HCT116 (cell line): ENCODE measurements at places on chromosomes 5 and 9.

DNA sequence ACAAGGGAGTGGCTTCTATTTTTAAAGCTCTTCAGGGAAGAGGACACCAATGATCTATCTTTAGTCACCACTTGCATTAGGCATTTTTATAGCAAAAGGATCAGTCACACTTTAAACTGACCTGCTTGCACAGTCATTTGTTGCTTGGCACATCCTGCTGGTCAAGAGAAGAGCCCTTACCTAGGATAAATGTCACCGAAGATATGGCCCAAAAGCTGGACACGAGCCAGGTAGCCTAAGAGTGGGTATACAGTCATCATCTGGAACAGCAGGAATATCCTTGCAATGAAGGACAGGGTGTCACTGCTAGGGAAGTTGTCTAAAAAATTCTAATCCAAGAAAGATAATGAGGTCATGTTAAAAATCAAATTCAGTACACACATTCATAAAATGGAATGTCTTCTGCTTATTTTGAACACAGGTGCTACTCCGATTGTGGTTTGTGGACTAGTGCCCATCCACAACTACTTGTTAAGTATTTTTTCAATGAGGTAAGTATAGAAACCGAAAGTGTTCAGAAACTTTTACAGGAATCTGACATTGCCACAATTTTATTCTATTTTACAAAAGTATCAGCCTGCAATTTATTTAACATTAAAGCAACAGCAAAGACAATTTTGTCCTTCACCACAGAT, 78.4 kb downstream of the SLC38A9 start:
- no peaks in the 10 kb centered on the region for H3K36me3 ChIP-seq
- no peak overlapping the region for H3K4me3 ChIP-seq
- H3K27ac ChIP-seq: no peak overlapping the region
- no peaks in the 10 kb centered on the region for H3K27me3 ChIP-seq
- DNase-seq: peak; percentile 13

DNA sequence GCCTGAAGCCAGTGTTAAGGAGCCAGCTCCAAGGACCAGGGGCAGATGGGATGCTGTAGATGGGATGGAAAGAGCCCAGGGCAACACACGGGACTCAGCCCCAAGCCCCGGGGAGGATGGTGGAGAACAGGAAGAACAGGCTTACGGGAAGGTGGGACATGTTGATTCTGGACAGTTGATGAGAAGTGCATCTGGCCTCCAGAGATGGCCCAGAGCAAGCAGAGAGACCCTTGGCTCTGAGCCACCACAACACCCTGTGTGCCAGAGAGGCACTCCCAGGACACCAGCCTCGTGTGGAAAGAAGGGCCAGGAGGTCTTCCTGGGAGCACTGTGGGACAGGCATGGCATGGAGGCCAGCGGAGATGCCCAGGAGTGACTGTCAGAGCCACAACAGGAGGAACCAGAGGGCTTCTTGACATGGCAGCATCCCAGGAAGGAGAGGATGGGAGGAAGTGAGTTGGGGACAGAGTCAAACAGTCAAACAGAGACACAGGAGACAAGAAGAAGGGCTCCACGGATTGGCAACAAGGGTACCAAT, 156.3 kb upstream of the MVB12B start:
- no peaks in the 10 kb centered on the region for H3K36me3 ChIP-seq
- no peak for DNase-seq
- no peak overlapping the region for H3K27ac ChIP-seq

DNA sequence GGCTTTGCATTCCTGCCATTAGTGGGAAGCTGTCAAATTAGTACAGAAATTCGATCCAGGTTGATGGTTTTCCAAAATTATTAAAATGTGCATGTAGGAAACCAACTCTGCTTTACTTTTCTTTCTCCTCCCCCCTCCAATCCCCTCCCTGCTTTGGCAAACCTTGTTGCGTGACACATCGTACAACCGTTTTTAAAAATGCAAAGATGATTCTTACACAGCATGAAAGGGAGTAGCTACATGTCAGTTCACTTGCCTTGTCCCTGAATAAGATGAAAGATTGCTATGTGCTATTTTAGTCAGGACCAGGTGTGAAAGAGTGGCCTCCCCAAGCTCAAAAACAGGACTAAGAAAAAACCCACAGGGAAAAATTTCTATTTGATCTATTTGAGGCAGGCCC, 11.7 kb downstream of the SNCAIP start:
- H3K27ac ChIP-seq: no peak overlapping the region
- no peaks in the 10 kb centered on the region for H3K4me1 ChIP-seq
- H3K36me3 ChIP-seq: no peaks in the 10 kb centered on the region
- H3K4me3 ChIP-seq: no peak overlapping the region

- no peak overlapping the region for H3K27ac ChIP-seq
- no peaks in the 10 kb centered on the region for H3K27me3 ChIP-seq
- H3K36me3 ChIP-seq: no peaks in the 10 kb centered on the region
- no peak overlapping the region for H3K4me3 ChIP-seq
- DNase-seq: no peak
Observed at GRCh38 chr9:113886933-113887332, 10.8 kb downstream of the ZNF618 start.

- H3K36me3 ChIP-seq: no peaks in the 10 kb centered on the region
- no peaks in the 10 kb centered on the region for H3K4me1 ChIP-seq
- no peak overlapping the region for H3K4me3 ChIP-seq
- no peak for DNase-seq
- H3K27ac ChIP-seq: no peak overlapping the region
- no peaks in the 10 kb centered on the region for H3K27me3 ChIP-seq
Observed at GRCh38 chr5:30113542-30113941, 1079.9 kb upstream of the CDH6 start.

DNA sequence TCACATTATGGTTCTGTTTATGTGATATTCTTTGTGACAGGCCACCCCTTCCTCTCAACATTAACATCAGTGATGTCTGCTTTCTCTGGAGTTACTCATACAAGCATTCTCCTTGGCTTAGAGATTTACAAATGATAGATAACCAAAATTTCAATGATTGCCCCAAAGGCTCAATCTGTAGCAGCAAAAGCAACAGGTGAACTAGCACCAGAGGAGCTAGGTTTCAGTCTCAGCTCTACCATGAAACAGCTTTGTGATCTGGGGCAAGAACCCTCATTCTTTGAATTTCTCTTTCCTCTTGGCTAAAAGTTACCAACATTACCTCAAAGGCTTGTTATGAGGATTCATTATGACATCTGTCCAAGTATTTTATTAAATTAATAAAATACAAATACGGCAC, 120.5 kb downstream of the PPP2R2B start:
- H3K27me3 ChIP-seq: peaks cover 6% of the 10 kb centered on the region; the same call in 1 of the 2 replicates
- H3K36me3 ChIP-seq: no peaks in the 10 kb centered on the region
- H3K27ac ChIP-seq: no peak overlapping the region
- DNase-seq: no peak

DNA sequence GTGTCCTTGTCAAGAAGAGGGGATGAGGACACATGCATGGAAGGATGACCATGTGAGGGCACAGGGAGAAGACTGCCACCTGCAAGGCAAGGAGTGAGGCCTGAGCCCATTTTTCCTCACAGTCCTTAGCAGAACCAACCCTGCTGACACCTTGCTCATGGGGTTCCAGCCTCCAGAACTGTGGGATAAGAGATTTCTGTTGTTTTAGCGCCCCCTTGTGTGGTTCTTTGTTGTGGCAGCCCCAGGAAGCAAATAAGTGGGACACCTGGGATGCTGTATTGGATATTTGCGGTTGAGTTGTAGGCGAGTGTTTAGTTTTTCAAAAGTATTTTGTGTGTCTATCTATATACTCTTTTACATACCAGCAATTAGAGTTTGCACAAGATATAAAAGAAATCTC, 206.4 kb downstream of the NXNL2 start:
- H3K4me3 ChIP-seq: no peak overlapping the region
- H3K36me3 ChIP-seq: no peaks in the 10 kb centered on the region
- H3K27ac ChIP-seq: no peak overlapping the region
- no peak for DNase-seq
- peaks cover 20% of the 10 kb centered on the region; the same call in 1 of the 2 replicates for H3K27me3 ChIP-seq

DNA sequence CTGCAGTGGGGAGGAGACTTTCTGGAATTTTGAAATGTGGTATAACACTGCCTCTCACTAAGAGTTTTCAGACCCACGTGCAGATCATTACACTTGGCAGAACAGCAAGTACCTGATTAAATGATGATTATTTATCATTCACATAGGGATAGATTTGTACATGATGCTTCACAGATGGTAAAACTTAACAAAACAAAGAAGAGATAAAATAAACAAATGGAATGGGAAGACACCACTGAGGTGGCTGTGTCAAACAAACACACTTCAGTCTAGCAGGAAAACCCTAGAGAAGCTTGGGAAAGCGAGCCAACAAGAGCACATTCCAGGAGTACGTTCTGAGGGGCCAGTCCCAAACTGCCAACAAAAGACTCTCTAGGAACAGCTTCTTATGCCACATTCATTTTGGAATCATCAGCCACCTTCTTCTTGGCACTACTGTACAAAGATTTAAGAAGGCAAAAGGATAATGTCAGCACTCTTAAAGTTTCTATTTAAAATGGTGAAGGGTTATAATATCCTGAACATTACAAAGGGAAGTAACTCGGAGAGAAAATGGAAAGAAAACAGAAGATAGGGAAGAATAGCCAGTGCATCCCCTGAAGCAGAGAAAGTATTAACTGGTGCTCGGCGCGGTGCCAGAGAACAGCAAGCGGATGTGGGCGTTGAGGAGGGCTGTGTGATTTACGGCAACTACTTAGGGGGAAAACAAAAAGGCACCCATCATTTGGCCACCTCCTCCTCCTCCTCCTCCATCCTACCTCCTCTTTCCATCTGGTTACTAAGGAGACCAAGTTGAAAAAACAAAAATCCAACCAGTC, 1.6 kb downstream of the MED27 start:
- peak overlapping the region; percentile 94 for H3K4me3 ChIP-seq
- H3K4me1 ChIP-seq: peaks cover 26% of the 10 kb centered on the region
- H3K36me3 ChIP-seq: peaks cover 2% of the 10 kb centered on the region
- no peak for DNase-seq
- H3K27me3 ChIP-seq: no peaks in the 10 kb centered on the region

DNA sequence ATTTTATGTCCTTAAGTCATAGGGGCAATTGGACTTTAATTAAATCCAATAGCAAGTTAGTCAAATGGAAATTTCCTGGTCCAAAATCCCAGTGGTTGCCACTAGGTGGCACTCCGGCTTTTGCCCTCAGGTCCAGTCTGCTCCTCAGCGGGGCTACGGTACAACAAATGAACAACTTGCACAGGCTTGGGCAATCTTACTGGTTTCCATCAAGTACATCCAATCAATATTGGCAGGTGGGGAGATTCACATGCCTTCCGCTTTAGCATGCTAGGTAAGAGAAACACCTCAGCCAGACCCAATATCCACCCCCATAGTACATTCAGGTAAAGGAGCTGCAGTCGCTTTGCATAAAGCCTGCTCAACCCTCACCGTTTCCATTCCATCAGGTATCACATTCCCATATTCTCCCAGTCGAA, 6.3 kb upstream of the MXD3 start:
- no peak overlapping the region for H3K27ac ChIP-seq
- no peak overlapping the region for H3K4me3 ChIP-seq
- H3K36me3 ChIP-seq: no peaks in the 10 kb centered on the region
- H3K4me1 ChIP-seq: peaks cover 16% of the 10 kb centered on the region

- DNase-seq: no peak
- H3K36me3 ChIP-seq: no peaks in the 10 kb centered on the region
- H3K27ac ChIP-seq: no peak overlapping the region
- no peak overlapping the region for H3K4me3 ChIP-seq
Observed at GRCh38 chr9:122642226-122642625, 15.2 kb downstream of the OR1B1 start.

- H3K36me3 ChIP-seq: no peaks in the 10 kb centered on the region
- H3K27me3 ChIP-seq: no peaks in the 10 kb centered on the region
- peaks cover 7% of the 10 kb centered on the region for H3K4me1 ChIP-seq
- no peak overlapping the region for H3K4me3 ChIP-seq
- no peak overlapping the region for H3K27ac ChIP-seq
Observed at GRCh38 chr9:87875831-87876545, 6.7 kb upstream of the SPATA31E1 start.

DNA sequence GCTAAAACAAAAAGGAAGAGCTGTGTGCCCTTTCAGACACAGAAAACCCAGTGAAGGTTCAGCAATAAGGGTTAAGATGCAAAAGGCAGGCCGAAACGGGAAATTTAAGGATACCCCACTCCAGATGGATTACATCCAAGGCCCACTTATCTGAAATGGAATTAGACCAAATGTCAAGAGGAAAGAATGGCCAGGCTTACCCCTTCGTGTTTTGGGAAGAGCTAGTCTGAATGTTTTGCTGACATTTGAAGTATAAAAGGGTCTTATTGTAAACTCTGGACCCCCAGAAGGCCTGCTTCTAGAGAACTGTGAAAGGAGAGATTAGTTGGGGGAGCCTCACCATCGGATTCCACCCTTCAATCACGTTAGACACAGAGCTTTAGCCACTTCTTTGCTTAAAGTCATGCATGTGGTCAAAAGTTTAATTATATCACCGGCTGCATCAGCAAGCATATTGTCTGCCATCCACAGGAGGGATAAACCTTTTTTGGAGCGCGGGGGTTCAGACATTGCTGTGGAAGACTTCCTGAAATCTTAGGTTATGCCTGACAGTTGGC, 93.3 kb downstream of the EFNA5 start:
- no peak for DNase-seq
- no peaks in the 10 kb centered on the region for H3K27me3 ChIP-seq
- no peaks in the 10 kb centered on the region for H3K36me3 ChIP-seq
- no peak overlapping the region for H3K4me3 ChIP-seq
- H3K27ac ChIP-seq: no peak overlapping the region
- peaks cover 2% of the 10 kb centered on the region; the same call in 1 of the 2 replicates for H3K4me1 ChIP-seq

DNA sequence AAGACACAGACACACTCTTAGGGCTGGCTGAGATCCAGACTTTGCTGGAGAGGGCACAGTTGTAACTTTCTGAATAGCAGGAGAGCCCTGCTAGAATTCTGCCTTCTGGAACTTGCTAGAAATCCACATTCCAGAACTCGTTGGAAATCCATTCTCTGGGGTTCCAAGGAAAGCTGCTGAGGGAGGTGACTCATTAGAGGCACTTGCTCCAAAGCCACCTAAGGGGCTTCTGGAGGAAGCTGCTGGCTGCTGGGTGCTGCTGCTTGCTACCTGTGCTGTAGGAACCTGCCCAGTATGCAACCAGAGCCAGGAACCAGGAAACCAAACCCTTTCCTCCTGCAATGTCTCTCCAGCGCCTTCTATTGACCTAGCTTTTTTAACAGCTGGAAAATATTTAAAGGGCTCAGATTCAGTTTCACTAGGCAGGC, 4.1 kb upstream of the TLE4 start:
- DNase-seq: no peak
- H3K27ac ChIP-seq: no peak overlapping the region
- no peaks in the 10 kb centered on the region for H3K4me1 ChIP-seq
- no peaks in the 10 kb centered on the region for H3K36me3 ChIP-seq

GRCh38 chr5:176735383-176736265, 74.7 kb upstream of the UNC5A start:
- no peak for DNase-seq
- no peak overlapping the region for H3K27ac ChIP-seq
- H3K4me1 ChIP-seq: no peaks in the 10 kb centered on the region
- H3K4me3 ChIP-seq: no peak overlapping the region
- H3K27me3 ChIP-seq: no peaks in the 10 kb centered on the region

- no peak overlapping the region for H3K27ac ChIP-seq
- H3K36me3 ChIP-seq: no peaks in the 10 kb centered on the region
- H3K27me3 ChIP-seq: no peaks in the 10 kb centered on the region
- H3K4me1 ChIP-seq: peaks cover 11% of the 10 kb centered on the region
Observed at GRCh38 chr5:137761566-137761965, 7.4 kb upstream of the HNRNPA0 start.
